ENCODE measurements at places on chromosomes 3 and 15.
A peak's percentile ranks its signal among the peaks of the same experiment; 100 is the strongest.

DNA sequence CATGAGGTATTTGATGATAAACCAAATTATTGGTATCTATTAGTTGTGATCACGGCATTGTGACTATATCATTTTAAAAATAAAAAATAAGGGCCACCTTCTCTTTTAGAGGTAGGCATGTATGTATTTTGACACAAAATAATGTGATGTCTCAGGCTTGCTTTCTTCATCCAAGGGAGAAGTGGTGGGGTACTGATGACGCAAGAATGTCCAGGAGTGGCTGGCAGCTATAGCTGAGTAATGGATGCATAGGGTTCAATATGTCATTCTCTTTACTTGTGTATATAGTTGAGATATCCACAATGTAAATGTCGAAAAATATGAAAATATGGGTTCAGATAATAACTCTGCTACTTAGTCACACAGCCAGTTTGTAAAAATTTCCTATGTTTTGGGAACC is 46.8 kb upstream of the NSMCE3 start:
- DNase-seq, result no peak

DNA sequence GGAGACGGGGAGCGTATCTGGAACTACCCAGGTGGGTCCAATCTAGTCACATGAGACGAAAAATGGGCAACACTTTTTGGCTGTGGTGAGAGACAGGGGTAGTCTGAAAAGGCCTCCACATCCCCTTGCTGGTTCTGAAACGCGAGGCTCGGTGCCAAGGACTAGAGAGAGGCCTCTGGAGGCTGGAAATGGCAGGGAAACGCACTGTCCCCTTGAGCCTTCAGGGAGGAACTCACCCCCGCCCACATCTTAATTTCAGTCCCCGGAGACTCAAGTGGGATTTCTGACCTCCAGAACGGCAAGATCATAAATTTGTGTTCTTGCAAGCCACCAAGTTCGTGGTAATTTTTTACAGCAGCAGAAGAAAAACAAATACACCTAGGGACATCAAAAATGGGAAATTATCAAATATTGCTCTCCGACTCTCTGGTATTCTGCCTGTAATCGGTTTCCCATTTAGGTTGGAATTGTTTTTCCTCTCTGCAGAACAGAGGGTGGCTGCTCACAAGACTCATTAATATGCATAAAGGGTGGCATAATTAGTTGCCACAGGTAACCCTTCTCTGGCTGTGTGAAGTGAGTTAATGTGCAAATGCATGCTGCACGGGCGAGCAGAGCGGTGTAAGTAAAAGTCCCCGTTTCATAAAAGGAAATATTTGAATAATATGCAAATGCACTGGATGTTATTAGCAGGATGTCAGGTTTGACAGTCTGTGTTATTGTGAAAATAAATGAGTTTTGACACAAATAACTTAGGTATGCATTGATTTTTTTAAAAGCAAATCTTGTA is 185.7 kb downstream of the ARRDC4 start:
- DNase-seq, result no peak

DNA sequence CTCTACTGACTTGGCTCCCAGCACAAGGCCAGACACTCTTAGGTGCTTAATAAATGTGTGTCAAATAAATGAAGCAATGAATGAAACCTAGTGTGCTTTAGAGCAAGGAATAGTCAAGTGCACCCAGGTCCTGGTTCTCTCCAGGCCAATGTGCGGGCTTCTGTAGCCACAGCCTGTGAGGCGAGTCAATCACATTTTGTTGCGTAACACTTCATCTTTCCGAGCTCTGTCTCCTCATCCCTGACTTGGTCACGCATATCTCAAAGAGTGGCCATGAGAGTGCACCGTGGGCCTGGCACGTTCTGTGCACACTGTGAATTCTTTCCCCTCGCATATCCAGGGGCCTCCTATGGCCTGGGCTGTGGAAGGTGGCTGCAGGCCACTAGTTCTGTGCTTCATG is 11.4 kb upstream of the SH3GL3 start:
- no peak for DNase-seq

GRCh38 chr3:139280027-139280671 is 63.7 kb upstream of the MRPS22 start:
- DNase-seq, result no peak

DNA sequence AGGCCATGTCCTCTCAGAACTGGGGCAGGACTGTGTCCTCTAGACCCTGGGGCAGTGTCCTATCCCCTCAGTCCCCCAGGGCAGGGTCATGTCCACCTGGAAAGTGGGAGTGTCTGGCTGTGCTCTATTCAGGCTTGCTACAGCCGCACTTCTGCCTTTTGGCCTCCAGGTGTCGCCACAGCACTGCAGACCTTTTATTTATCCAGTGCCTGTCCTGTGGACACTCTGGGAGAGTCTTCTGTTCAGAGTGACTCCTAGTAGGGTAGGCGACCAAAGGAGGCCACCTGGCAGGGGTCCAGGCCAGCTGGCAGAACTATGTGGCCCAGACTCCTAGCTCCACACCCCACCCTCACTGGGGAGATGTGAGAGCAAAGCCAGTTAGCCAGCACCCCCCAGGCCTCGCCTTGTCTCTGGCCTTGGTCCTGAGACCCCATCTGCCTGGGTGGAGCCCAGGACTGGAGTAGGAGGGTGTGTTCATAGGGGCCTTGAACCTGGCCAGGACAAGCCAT is 3.9 kb downstream of the TMIE start:
- DNase-seq, result peak; percentile 85

DNA sequence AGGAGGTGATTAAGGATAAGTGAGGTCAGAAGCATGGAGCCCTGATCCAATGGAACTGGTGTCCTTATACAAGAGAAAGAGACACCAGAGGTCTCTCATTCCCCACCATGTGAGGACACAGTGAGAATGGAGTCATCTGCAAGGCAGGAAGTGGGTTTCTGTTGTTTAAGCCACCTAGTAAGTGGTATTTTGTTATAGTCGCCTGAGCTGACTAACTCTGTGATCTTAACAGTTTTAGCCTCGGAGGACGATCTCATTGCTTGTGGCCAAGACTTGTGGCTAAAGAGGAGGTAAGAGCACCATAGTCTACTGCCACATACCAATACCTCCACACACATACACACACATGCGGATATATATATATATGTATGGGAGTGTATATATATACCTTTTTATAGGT is 73.8 kb downstream of the MCTP2 start:
- DNase-seq, result no peak

DNA sequence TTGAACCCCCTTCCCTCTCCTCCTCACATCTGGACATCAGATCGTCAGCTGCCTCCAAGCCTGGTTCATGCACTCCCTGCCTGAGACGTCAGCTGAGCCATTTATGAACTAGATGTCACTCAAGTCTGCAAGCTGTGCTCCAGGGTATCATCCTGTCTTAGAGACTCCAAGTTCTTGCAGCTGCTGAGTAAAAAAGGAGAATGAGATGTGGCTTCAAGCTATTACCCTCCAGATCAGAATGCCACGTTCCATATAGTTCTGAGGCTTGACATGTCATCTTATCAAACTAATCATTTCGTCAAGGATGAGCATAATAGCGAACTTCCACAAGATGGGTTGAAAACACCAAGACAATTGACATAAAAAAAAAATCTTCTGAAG is 766.3 kb downstream of the TBL1XR1 start:
- DNase-seq, result no peak

GRCh38 chr3:56862352-56863062 is 60.8 kb upstream of the ARHGEF3 start:
- DNase-seq, result no peak

DNA sequence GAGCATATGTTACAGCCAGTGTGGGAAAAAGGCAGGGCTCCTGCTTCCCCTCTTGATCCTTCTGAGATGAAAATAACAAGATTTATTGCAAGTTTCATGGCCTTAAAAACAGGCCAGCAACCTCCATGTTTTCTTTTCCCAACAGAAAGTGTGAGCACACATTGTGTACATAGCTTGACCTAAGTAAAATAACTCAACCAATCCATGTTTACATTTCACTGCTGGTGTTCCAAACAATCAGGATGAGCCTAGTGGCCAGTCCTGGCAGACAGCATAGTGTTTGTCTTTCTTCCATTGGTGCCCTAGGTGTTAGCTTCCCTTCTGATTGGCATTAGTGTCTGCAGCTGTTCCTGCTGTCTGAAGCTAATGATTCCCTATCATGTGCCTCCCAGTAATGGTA is 847.7 kb downstream of the EPHA3 start:
- no peak for DNase-seq

DNA sequence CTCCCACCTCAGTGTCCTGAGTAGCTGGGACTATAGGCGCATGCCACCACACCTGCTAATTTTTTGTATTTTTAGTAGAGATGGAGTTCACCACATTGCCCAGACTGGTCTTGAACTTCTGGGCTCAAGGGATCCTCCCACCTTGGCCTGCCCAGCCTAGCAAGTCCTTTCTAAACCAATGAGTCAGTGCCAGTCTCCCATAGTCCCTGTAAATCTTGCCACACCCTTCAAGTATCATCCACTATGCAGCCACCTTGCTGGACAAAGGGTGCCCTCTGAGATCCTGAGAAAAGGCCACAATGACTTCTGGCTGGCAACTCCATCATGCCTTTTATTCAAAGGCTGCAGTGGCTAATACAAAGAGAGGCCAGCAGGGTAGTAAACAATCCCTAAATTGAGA is 184.0 kb downstream of the ABHD5 start:
- no peak for DNase-seq

GRCh38 chr3:51997935-51998596 is 2.4 kb upstream of the RPL29 start:
- no peak for DNase-seq

DNA sequence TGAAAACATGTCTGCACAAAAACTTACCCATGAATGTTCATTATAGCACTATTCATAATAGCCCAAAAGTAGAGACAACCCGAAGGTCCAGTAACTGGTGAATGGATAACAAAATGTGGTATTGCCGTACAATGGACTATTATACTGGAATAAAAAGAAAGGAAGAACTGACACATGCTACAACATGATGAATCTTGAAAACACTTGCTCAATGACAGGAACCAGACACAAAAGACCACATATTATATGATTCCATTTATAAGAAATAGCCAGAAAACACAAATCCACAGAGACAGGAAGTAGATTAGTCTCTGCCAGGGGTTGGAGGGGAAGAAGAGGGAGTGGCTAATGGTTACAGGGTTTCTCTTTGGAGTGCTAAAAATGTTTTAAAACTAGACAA is 18.3 kb downstream of the SHC4 start:
- DNase-seq, result no peak

DNA sequence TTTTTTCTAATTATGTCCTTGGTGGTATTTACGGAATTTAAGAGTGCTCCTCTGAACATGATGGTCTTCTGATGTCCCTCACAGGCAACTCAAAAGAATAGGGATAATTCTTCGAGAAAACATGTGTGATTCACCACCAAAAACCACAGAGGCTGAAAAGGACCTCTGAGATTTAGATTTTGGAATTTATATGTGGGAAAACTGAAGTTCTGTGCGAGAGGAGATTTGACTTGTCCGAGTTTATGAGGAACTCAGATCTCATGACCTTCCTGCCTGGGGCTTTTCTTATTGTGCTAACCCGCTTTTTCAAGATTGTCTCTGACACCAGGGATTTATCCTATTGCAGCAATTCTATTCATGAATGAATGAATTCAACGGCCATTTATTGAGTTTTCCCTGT is 142.4 kb downstream of the FAM43A start:
- DNase-seq, result no peak

DNA sequence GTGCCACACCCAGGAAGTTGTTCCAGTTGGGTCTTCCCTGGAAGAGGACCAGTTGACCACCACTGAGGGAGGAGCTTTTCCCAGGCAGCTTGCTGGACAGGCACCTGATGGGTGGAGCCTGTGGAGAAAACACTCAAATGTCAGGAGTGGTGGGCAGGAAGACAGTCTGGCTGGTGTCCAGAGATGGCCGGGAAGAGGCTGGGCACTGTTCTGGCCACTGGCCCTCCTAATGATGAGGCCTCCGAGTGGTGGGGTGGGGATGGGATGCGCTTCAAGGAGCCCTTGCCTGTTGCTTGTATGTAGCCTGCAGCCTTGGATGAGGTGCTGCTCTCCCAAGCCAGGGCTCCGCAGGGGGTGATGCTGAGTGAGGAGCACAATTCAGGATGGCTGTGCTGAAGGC is 12.3 kb downstream of the PLEKHO2 start:
- DNase-seq, result no peak

DNA sequence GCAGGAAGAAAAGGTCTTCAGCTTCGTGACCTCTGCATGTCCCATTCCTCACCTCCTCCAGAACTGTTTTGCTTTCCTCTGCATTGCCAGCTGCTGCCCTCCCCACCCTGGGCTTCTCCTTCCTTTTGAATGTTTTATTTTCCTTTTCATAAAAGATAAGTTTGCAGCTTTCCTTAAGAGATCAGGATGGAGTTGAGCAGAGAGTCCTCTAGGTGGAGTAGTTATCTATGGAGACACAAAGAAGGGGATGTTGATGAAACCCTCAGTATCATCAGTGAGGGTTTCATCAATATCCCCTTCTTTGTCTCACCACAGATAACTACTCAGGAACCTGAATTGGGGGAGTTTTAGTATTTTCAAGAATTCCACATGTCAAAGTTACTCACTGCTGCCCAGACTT is 19.0 kb upstream of the SLC25A36 start:
- no peak for DNase-seq

DNA sequence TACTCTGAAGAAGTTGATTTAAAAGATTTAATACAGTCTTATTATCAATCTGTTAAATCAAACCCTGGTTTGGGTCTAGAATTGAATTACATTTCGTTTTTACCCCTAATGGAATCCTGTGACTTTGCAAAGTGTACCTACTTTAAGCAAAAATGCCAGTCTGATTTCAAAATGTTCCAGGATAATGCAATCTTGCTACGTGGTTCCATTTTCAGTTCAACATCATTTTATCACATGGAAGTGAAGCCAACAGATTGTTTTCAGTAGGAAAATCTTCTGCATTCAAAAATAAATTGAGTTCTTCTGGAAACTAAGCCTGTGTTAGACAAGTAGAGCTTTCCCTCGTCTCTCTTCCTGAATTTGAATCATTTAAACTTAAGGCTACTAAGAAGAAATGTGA is 356.4 kb downstream of the CHST2 start:
- DNase-seq, result no peak

GRCh38 chr3:37291275-37291700 is 116.9 kb upstream of the LRRFIP2 start:
- no peak for DNase-seq

Data from ecto neural progenitor cell (in vitro differentiated cells).